Motor neuron (in vitro differentiated cells): ENCODE measurements at places on chromosomes 2 and 18. TPM values are rescaled to one million over a fixed set of nuclear protein-coding genes. Genes with fewer than 3 reads are reported as not detected.

The GPR39 gene
- 0.64 and 1.0 TPM in 2 replicates for total RNA-seq

The PTPN4 gene
- 10.9 and 17.6 TPM in 2 replicates for total RNA-seq

The KCNF1 gene
- 0.75 and 1.0 TPM in 2 replicates for total RNA-seq

The KCNS3 gene
- total RNA-seq: 2.2 and 2.3 TPM in 2 replicates

The KLHL29 gene
- total RNA-seq: 5.1 and 5.4 TPM in 2 replicates

The TRIM43B gene
- 0.71 TPM in 1 of 2 replicates, not detected in the other for total RNA-seq

The TCF23 gene
- 0.09 and 0.16 TPM in 2 replicates for total RNA-seq

The SIGLEC15 gene
- total RNA-seq: 0.14 and 0.38 TPM in 2 replicates

The MARS2 gene
- total RNA-seq: 8.1 and 10.3 TPM in 2 replicates
